ENCODE measurements at places on chromosomes 5 and 9.

DNA sequence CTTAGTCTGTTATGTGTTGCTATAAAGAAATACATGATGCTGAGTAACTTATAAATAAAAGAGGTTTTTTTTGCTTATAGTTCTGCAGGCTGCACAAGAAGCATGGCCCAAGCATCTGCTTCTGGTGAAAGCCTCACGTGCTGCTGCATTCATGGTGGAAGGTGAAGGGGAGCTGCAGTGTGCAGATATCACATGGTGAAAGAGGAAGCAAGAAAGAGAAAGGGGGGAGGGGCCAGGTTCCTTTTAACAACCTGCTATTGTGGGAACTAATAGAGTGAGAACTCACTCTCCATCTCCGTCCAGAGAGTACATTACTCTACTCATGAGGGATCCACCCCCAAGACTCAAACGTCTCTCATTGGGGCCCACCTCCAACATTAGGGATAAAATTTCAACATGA is 12.5 kb upstream of the PARP8 start:
- no peak for DNase-seq

- no peak for DNase-seq
These were observed 251.1 kb downstream of the PDZD2 start for GRCh38 chr5:31890046-31890445.

DNA sequence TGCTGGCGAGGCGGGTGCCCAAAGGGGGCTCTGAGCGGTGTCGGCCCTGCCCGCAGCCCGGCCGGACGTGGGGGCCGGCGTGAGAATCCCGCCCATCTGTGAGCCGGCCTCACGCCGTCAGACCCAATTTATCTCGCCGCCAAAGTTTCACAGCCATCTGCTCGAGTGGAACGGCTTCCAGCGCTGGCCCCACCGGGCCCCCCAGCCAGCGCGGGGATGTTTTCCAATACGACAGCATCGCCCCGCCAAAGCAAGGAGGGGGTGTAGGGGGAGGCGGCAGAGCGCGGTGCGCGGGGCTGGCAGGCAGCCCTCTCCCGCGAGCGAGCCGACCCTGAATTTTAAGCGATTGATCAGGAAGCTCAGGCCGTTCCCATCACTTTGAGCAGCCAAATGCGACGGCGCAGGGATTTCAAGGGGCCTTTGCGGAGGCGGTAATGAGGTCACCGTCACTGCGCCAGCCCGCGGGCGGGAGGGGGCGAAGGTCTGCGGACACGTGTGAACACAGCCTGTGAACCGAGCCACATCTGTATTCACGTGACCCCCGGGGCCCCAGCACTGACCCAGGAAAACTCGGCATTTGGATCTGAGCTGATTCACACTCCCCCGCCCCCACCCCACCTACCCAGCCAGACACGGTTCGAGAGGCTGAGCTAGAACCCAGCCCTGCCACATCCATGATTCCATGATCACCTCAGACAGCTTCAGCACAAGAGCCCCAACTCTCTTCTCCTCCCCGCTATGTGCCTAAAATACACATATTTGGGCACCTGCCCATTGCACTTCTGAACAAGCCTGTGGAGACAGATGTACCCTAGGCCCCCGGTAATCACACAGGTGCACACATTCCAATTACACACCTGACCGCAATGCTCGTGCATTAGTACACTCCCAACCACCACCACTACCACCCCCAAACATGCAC is 47.8 kb upstream of the PSD2 start:
- DNase-seq = peak; percentile 38

GRCh38 chr5:124148574-124148973 is 597.9 kb downstream of the ZNF608 start:
- DNase-seq = no peak

- no peak for DNase-seq
These were observed 108.0 kb upstream of the PHYKPL start for GRCh38 chr5:178340637-178341036.

Data from fibroblast of the aortic adventitia (primary cell).